ENCODE measurements at places on chromosomes 13 and 19.
A peak's percentile ranks its signal among the peaks of the same experiment; 100 is the strongest.

- DNase-seq, result peak; percentile 76
Observed at GRCh38 chr19:58002384-58003173, at the start of gene ZNF606. Gene ZNF606 (minus strand): TSS chr19:58002820. CDS start chr19:58001319, 1,501 bp downstream.

GRCh38 chr13:47110833-47111240 is 214.0 kb upstream of the HTR2A start:
- DNase-seq, result no peak

DNA sequence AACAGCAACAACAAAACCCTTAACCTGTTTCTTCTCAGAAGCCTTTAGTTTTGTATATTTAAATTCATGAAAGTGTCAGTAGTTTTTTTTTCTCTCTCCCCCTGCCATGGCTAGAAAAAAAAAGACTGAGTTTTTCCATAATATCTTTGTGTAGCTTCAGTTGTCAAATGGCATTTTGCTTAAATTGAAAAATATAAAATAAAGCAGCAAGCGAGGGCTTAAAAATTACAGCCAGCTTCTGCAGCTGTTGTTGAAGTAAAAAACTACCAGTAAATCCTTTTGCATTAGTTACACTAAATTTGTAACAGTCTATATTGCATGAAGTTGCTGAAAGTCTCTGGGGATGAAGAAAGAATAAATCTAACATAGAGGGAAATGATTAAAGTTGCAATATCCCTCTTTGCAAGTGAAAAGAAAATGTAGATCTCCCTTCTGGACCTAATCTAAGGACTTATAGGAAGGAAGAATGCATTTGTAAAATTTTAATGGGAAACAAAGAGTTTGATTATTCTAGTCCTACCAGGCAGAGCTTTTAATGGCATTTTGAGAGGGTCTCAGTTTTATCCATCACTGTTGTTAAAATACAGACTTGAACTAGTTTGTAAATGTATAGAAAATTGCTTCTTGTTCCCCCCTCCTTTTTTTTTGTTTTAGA is 215.7 kb downstream of the ATP8A2 start:
- no peak for DNase-seq

DNA sequence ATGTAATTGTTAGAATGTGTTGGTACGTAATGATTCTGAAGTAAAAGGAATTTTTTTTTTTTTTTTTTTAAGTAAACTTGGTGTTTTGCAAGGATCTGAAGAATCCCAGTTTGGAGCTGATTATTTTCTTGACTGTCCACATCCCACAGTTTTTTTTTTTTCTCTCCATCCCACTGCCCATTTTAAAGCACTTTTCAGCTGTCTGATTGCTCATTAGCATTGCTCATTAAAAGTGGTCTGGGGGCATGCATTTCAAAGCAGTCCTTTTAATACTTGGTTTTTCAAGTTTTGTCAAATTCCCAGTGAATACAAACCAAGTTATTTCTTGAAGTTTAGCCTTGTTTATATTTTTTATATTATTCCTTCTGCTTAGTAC is 44.1 kb downstream of the SLAIN1 start:
- no peak for DNase-seq

- DNase-seq, result peak; percentile 3
Observed at GRCh38 chr13:22757530-22758120, 423.2 kb upstream of the SGCG start.

- no peak for DNase-seq
Observed at GRCh38 chr13:107299717-107300116, 731.8 kb upstream of the ARGLU1 start.

DNA sequence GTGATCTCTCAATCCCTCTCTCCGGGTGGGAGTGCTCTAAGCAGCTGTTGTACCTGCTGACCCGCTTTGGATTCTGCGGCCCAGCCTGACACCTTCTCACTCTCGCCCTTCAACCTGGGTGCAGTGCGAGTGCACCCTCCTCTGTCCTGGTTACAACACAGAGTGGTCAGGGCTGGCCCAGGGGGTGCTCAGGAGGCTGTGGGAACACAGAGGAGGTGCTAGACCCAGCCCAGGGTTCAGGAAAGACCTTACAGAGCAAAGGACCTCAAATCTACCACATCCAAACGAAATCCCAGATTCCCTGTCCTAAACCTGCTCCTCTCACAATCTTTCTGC is 23.7 kb downstream of the ZNF175 start:
- DNase-seq, result no peak

- peak; percentile 91 for DNase-seq
Observed at GRCh38 chr13:110820322-110820721, 94.5 kb downstream of the ANKRD10 start.

DNA sequence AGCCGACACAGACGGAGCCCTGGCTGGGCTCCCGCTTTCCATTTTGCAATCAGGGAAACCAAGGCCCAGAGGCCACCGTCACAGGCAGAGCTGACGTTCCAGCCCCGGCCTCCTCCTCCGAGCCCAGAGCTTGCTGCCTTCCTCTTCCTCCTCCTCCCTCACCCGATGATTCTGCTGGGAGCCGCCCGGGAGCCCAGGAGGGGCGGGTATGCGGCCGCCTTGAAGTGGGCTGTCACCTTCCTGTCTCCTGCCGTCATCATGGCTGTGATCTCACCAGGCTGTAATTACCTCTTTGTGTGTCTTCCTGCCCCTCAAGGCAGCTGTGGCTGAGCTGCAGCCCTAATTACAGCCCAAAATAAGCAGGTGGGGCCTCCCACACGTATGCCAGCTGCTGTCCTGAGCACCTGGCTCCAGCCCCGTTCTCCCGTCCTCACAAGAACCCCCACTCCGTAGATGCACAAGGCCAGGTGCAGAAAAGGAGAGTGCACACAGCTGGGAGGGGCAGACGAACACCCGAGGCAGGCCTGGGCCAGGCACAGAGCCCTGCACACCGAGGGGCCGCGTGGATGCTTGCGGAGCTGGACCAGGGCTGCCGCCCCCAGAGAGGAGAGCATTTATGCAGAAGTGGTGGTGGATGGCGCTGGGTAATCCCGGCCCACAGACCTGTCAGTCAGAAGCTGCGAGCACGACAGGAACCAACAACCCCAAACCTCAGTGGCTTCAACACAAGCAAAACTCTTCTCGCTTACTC is 4.0 kb downstream of the TPGS1 start:
- DNase-seq, result peak; percentile 89

DNA sequence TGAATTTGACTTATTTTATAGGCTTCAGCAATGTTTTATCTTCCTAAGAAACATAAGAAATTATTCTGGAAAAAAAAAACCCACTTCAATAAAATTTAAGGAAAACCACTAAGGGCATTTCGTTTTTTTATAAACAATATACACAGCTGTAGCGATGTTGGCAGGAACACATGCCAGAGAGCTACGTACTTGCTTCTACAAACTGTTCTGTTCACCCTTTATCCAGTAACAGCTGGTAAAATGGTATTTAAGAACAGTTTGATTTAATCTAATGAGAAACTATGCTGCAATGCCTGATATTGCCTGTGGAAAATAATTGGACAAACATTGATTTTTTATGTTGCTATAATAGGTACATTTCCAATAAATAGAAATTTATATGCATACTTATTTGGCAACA is 137.2 kb upstream of the DACH1 start:
- DNase-seq, result no peak

- DNase-seq, result no peak
Observed at GRCh38 chr13:74372511-74372910, 238.3 kb upstream of the KLF12 start.

DNA sequence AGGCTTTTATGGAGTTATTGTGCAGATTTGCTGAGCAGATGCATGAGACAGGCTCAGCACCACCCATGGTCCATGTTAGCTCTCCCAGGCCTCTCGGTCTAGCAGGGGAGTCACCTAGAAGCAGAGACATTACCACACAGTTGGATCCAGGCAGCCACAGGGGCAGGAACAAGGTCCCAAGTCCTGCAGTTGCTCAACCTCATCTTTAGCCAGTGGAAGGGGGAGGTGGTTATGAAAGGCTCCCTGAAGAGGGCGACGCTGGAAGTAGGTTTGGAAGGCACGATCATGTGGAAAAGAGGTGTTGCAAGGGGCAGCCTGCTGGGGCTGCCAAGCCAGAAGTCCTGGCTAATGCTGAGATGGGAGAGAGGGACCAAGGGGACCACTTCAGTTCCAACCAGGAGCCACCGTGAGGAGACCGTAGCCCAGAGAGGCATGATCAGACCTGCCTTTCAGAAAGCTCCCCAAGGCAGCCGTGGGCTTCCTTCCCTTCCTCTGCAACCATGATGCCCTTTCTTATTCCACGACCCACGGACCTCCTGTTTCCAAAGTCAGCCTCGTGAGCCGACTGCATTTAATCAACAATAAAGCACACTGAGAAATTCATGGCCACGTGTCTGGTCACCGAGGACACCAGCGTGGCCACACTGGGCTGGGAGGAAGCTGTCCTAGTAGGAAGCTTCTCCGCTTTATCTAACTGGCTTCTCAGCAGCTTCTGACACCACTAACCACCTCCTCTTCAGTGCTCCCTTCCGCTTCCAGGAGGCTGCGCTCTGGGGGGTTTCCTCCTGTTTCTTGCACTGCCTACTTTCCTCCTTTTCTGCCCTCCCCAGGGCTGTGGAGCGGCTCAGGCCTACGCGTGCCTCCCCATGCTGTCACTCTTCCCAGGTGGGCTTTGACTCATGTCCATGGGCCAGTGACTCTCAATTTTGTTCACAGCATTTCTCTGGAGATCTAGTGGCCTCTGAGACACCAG is 2.6 kb downstream of the AP1M1 start:
- no peak for DNase-seq

GRCh38 chr19:10404888-10405820 is 1.8 kb upstream of the CDC37 start:
- no peak for DNase-seq

DNA sequence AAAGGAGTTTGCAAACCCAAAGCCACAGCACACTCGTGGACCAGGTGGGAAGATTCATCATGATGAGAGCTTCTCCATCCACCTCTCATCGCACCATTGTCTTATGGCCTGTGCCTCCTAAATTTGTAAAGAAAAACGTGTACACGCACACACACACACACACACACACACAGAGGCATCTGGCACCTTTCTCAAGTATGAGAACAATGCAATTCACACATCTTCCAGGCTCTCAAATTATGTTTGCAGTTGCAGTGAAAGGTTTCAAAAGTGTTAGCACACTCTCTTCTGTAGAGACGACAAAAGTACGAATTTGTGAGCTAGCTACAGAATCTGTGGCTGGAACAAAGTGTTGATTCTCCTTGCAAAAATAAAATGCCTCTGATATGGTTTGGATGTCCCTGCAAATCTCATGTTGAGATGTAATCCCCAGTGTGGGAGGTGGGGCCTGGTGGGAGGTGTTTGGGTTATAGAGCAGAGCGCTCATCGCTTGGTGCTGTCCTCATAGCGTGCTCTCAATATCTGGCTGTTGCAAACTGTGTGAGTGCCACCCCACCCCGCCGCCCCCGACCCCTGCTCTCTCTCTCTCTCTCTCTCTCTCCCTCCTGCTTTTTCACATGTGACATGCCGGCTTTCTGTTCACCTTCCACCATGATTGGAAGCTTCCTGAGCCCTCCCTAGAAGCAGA is 21.8 kb upstream of the RAB20 start:
- no peak for DNase-seq

DNA sequence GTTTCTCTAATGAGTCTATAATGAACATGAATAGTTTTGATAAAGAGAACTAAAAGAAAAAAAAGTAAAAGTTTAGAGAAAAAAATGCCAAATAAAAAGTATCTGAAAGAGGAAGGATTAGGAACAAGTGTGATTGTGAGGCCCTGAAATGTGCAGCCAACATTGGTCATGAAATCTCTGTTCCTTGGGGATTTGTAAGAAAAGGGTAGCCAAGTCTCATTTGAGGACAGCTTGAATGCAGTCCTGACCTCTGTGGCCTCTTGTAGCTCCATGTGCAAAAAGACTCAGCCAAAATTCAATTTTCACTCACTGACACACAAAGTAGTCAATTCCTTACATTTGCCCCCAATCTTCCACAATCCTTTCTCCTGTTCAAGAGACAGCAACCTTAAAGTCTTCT is 167.9 kb downstream of the KLF12 start:
- no peak for DNase-seq

GRCh38 chr19:13861714-13862531 is 15.0 kb upstream of the NANOS3 start:
- DNase-seq, result peak; percentile 88

GRCh38 chr19:13691569-13692435 is 72.5 kb upstream of the MRI1 start:
- no peak for DNase-seq

GRCh38 chr13:29005035-29005762 is 185.1 kb downstream of the MTUS2 start:
- DNase-seq, result no peak

DNA sequence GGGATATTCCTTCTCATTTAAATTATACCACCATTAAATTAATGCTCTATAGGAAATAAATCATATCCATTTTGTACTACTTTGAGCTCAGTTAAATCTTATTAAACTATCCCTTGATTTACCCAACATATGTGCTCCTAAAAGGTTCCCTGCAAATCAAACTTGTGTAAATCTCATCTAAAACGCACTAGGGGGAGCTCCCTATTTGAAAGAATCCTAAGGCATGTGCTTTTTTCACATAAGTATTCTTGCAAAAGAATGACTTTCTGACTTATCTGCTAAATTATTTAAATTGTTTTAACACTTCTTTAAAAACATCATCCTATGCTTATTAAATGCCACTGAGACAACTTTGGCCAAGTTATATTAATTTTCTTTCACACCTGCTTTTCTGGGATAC is 7.9 kb downstream of the INTS6 start:
- no peak for DNase-seq

DNA sequence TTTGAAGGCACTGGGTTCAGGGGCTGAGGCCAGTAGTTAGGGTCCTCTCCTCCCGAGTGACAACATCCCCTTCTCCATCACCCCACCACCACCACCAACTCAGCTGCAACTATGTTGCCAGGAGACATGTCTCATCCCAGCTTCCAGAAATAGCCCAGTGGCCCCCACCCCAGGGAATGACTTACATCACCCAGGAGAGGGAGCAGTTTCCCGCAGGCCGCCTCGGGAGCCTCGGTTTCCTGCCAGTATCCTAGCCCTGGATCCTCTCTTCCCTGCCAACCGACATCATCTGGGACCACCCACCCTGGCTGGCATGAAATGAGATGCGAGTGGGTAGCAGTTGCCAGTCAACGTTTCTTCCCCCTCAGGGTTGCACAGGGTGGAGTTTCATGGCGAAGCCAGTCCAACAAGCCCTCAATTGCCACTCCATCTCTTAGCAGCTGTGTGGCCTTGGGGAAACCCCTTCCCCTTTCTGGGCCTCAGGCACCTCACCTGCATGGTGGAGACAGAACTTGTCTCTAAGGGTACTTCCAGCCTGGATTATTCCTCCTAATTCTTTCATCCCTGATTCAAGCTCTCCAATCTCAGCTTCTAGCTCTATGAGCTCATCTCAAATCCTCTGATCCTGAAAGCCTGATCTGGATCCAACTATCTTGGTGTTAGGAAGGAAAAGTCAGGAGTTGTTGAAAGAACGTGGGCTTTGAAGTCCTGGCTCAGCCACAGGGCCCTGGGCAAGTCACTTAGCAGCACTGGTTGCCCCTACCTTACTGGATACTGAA is 3.9 kb upstream of the GSK3A start:
- no peak for DNase-seq
